ENCODE measurements at places on chromosomes 12 and 14.

DNA sequence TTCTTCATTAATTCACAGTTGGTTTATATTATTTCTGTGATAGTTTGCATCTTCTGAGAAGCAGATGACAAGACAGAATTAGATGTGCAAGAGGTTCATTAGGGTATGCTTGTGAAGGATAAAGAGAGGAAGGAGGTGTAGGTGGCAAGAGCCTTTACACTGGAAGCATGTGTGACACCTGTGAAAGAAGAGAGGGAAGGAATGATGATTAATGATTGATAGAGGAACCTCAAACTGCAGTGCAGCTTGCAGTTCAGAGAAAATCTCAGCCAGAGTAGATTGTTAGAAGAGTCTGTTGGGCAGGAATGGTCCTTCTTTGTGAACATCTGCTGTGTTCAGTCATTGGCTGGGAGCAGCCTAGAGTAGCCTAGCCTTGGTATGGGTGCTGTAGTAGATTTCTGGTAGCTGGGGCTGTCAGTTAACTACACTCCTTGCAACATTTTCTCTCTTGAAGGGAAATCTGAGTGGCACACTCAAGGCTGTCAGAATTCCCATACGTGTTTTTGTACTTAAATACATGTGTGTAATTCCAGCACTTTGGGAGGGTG lies 9.0 kb downstream of the RCOR1 start:
- DNase-seq: no peak

DNA sequence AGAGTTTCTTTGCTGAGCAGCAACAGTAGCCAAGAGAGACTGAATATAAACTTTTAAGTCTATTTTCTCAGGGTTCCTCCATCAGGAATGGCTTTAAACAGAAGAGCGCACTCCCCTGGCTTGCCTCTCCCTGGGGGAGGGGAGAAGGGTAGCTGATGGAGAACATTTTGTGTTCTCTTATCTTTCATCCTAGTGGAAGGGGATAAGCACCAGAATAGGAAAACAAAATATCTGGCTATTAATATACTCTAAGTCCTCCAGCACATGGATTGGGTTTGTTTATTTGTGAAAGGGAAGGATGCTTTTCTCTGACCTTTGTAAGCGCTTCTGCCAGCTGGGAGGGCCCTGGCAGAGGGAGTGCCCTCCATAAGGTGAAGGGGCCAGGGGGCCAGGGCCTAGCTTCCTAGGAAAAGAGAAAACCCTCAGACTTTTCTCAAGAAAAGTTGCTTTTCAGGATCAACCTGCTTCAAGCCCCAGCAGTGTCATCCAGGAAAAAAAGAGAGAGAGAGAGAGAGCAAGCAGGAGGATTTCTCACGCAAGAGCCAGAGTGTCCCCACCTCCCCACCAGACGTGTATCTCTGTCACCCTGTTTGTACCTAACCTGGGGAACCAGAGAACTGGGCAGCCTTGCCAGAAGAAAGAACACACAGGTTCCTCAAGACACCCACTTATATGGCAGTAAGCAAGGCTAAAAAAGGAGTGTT lies 34.3 kb upstream of the ATP2A2 start:
- no peak for DNase-seq

- no peak for DNase-seq
These were observed 126.7 kb upstream of the MDM1 start for GRCh38 chr12:68458866-68459265.

DNA sequence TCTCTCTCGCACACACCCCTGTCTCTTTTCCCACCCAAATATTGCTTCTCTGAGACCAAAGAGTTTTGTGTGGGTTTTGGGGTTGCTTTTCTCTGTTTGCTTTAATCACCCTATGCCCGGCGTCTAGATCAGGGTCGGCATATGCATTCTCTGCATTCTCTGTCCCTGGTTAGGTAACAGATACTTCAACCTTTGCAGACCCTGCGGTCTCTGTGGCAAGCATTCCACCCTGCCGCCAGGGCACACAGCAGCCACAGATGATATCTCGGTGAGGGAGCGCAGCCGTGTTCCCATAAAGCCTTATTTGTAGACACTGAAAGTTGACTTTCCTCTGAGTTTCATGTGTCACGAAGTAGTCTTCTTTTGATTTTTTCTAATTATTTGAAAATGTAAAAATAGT lies 110.4 kb upstream of the FZD10 start:
- DNase-seq: no peak

DNA sequence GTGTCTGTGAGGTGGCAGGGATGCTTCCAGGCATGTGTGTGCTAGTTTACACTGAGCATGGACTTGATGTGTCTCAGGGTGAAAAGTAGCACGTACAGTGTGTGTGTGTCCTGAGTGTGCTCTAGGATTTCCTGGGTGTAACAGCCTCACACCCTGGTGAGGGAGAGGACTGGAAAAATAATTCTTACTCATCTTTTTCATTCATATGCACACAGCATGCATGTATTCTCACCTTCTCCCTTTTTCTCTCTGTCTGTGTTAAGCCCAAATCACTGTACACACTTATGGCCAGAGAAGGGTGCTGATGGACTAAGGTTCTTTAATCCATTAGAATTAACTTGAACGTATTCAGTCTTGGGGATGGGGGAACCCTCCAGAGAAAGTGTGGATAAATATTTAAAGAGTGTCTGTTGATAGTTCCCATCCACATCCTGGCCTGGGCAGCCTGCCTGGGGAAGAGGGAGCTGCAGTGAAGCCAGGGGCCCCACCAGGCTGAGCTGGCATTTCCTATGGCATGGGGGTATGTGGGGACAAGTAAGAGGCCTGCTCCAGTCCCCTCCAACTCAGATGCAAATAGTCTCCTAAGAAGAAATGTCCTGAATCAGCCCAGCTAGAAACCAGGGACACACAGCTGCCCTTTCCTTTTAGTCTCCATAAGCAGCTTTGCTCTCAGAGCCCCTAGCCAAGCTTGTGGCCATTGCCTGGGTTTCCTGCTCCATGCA lies 1.1 kb upstream of the HOXC8 start:
- DNase-seq: no peak

GRCh38 chr12:58647495-58647894 lies 272.8 kb downstream of the LRIG3 start:
- no peak for DNase-seq

GRCh38 chr12:63400718-63401117 lies 249.7 kb upstream of the AVPR1A start:
- no peak for DNase-seq

DNA sequence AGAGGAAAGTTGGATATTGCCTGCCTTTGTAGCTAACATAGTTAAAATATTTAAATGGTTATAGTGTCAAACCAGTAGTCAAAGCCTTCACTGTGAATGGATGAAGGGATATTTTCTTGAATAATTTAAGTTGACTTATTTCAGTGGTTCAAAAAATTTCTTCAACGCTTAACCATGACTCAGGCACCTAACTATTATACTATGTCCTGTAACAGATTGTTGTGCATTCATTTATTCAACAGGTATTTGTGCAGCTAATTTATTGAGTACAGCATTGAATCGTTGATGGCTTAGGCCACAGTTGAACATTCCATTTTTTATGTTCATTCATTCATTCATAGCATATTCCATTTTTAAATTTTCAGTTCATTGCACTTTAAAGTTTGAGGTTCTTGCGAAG lies 9.2 kb downstream of the HIF1A start:
- DNase-seq: no peak

- DNase-seq: no peak
These were observed 41.9 kb downstream of the CYP46A1 start for GRCh38 chr14:99725774-99726537.

GRCh38 chr12:15796493-15797141 lies 7.4 kb upstream of the EPS8 start:
- DNase-seq: no peak

DNA sequence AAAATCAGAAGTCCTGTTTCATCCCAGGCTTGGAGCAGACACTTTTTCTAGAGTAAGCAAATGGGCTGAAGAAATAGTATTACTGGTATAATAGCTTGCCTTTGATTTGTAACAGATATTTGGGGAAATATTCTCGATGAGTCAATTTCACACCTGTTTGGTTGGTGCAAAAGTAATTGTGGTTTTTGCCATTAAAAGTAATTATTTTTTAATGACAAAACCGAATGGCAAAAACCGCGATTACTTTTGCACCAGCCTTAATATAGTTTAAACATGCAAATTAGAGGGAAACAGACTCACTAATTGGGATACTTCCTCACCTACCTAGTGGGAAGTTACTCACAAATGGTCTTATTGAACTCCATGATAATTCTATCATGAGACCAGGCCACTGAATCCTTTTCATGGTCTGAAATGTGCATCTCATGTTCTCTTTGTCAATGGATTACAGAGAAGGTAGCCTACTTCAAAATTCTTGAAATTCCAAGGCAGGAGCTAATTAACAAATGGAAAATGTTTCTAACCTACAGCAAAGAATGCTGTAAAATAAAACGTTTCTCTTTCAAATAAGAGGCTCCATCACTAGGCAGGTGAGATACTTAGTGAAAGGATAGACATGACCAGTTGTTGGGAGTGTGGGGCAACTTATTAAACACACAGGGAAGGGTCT lies 391.3 kb downstream of the EMP1 start:
- no peak for DNase-seq

- no peak for DNase-seq
These were observed 16.0 kb downstream of the LRTM2 start for GRCh38 chr12:1836241-1836803.

- DNase-seq: no peak
These were observed 40.1 kb upstream of the PARP11 start for GRCh38 chr12:3913278-3913677.

DNA sequence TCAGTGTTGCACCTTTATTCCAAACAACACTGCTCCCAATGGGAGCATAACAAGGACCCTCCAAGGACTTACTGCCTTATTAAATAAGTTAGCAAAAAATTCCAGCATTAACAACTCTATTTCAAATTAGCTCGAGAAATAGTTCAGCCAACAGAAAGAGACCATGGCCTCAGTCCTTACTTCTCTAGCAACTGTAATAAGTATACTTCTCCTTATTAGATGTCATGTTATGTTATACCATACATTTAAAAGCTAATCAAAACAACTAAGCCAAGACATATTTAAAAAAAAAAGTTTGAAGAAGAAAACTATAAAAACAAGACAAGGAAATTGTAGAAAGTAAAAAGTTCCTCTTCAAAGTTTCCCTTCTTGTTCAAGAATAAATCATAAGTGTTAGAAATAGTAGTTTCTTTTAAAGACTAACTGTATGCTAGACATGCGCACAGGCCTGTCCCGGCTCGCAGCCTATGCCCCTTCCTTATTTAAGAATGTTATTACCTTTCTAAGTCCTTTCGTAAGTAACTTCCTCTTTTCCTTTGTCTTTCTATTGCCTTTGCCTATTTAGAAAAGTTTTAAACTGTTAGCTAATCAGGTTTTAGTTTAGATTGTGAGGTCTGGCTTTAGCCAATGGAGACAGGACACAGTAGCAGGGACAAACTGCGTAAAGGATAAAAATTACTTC lies 68.6 kb downstream of the RESF1 start:
- no peak for DNase-seq

- no peak for DNase-seq
These were observed 2.1 kb downstream of the CATSPERB start for GRCh38 chr14:91729756-91730155.

GRCh38 chr12:108846290-108846701 lies 11.1 kb downstream of the SSH1 start:
- DNase-seq: no peak

DNA sequence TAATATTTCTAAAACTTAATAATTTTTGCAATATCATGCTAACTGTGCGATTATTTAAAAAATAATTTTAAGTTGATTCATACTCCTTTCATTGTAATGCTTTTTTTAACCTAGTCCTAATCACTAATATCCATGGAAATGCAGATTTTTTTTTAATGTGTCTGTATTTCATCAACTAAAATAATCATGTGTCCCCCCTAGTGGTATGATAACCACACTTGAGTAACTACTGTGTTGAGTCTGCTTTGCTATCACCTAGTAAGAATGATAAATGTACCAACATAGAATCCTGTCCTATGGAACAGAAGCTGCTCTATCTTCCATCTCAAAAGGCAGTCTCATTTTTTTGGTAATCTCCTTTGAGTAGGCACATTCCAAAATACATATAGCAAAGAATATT lies 19.1 kb upstream of the SYNE2 start:
- no peak for DNase-seq

DNA sequence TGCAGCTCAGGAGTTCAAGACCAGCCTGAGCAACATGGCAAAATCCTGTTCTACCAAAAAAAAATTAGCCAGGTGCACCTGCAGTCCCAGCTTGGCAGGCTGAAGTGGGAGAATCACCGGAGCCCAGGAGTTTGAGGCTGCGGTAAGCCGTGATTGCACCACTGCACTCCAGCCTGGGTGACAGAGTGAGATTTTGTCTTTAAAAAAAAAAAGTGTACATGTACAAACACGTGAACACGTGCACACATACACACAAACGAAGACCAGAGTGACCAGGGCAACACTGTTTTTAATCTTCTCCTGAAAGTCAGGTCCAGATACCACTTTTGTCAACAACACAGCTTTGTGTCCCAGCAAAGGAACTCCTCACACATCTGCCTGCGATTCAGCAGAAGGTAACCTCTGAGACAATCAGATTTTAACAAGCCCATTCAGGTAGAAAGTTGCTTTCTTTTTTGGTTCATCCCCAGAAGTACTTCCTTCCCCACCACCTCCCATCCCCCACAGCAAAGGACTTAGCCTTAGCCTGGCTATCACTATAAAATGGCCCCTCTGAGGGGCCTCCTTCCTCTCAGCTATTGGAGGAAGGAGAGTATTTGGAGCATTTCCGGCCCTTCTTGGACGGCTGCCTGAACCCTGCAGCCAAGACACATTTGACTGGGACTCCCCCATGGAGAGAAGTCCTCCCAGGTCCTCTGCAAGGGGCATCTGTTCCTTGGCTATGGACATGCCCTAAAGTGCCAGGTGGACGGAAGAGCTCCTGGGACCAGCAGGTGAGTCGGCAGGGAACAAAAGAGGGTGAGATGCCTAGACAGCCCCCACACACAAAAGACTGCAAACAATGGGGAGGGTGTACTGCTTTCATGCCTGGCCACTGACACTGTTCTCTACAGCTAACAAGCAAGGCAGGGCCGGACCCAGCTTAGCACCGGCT lies 9.8 kb downstream of the CTDSP2 start:
- DNase-seq: no peak

DNA sequence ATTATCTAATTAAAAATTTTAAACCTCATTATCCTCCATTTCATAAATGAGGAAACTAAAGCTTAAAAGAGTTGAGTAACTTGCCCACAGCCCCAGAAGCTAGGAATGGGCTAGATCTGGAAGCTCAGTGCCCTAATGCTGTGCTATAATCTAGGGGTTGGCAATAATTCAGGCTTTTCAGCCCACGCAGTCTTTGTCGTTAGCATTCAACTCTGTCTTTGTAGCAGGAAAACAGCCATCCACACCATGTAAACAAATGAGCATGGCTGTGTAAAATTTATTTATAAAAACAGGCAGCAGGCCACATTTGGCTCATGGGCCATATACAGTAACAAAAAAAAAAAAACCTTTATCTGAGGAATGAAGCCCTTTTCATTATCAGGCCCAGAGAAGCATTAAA lies 92.4 kb upstream of the OVCH1 start:
- no peak for DNase-seq

DNA sequence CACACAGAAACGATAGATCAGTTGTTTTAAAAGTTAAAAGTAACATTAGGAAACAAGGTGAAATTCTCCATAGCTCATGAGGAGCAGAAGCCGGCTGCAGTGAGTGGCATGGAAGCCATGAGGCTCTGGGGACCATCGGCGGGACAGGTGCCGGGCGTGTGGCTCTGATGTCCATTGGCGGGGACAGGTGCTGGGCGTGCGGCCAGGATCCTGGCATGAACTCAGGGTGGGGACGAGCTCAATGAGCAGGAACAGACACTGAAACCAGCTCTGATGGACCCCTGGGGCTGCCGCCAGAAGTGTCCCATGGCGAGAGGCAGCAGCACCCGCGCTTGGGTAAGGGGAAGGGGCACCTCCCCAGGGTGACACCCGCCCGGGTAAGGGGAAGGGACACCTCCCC lies 75.1 kb downstream of the NOC4L start:
- DNase-seq: no peak

All from Panc1 (cell line).